ENCODE measurements at places on chromosomes 6 and 20.

- DNase-seq = no peak
Measured at GRCh38 chr20:56517641-56518040, 6.9 kb upstream of the FAM209A start.

DNA sequence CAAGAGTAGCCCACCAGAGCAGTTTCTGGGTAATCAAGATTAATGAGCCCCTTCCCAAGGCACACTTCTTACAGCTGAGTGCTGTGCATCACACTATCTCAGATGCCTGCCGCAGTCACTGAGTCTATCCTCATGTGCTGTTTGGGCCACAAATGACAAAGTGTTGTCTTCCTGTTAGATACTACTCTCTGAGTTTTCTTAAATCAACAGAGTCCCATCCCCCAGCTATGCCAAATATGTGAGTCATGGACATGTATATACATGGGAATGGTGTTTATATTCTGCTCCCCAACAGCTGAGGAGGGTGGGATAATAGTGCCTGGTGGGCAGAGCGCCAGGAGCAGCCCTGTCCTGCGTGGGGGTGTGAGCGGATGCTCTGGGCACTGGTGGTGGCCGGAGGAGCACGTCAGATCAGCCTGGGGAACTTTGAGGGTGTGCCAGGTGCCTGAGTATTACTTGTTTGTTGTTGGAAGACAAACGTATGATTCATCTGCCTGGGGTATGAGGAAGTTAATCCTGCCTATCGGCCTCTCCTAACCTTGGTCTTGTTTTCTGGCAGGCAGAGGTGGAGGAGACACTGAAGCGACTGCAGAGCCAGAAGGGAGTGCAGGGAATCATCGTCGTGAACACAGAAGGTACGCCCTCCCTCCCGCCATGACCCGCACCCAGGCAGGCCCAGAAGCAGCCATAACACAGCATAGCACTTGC lies 9.6 kb downstream of the DYNLRB1 start:
- no peak for DNase-seq

- no peak for DNase-seq
Measured at GRCh38 chr6:123805921-123806320, 2.3 kb downstream of the NKAIN2 start.

GRCh38 chr20:23966298-23966697 lies 22.3 kb downstream of the GGTLC1 start:
- DNase-seq = no peak

- DNase-seq = peak; percentile 67
Measured at GRCh38 chr6:63573076-63573898, 1.0 kb downstream of the LOC128125822 start.
